NCI-H2029 (cell line): ENCODE measurements at places on chromosomes 6 and 20.

DNA sequence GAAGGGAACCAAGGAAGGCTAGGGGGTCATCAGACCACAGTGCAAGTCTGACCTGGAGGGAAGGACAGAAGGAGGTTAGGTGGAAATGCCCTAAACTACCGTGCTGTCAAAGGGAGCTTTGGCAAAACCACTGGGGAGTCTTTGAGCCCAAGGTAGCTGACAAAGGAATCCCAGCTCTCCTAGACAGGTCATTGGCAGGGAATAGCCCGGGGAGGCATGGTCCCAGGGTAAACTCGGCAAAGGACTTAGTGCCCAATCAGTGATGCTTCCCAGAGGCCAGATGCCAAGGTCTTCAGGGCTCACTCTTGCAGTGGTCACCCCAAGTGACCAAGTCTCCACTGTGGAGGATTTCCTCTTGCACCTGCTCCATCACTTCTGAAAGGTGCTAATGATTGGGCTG, 102.3 kb upstream of the CDYL start:
- DNase-seq: no peak

- DNase-seq: no peak
Observed at GRCh38 chr20:25136643-25137559, 55.0 kb upstream of the VSX1 start.

DNA sequence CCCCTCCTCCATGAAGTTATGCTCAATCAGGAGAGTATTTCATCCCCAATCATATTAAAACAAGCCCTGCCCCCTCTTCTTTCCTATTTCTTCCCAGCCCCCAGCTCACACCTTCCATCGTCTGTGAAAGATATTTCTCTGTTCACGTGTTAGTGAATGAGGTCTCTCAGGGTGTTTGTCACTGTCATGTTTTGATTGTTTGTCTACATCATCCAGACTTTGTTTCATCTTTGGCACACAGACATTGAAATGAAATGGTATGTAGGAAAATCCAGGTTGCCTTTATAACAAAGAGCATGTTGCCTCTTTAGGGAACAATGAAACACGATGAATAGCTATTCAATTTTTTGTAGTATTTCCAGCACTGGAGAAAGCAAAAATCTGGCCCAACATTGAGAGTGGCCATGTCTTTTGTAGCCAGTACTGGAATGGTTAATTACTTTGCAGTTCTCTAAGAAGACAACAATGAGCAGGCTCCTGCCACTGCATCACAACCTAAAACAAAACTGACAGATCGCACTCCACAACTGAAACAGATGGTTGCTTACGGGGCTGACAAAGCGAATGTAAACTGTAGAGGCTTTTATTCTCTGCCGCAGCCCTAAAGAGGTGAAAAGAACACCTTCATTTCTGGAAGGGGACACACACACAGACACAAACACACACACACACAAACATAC, 543.6 kb upstream of the CITED2 start:
- no peak for DNase-seq

DNA sequence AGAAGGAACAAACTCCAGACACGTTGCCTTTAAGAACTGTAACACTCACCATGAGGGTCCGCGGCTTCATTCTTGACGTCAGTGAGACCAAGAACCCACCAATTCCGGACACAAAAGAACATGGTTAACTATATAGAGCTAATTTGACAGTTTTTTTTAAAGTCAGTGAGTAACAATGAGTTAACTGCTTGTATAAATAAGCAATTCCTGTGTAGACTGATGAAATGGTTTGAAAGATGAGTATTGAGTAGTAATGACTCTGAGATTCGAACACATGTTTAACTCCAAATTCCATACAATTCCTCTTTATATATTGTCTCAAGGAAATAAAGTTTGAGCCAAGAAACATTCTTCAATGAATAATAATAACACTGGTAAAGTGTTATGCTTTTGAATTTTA, 478.0 kb downstream of the MMUT start:
- no peak for DNase-seq

DNA sequence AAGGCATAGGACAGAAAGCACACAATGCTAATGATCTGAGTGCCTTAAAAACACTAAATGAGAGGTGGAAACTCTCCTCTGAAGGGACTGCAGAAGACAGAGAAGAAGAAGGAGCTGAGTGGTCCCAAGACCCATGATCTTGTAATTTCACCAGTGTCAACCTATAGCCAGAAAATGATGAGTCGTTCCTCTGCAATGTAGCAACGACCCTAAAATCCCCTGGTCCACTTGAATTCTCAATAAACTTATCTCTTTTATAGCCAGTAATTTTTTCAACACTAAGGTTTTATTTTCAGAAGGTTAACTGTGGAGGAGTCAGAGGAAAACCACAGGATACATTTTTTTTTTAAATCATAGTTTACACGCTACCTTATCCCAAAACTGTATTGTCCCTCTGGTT, 490.6 kb upstream of the MARCKS start:
- no peak for DNase-seq

DNA sequence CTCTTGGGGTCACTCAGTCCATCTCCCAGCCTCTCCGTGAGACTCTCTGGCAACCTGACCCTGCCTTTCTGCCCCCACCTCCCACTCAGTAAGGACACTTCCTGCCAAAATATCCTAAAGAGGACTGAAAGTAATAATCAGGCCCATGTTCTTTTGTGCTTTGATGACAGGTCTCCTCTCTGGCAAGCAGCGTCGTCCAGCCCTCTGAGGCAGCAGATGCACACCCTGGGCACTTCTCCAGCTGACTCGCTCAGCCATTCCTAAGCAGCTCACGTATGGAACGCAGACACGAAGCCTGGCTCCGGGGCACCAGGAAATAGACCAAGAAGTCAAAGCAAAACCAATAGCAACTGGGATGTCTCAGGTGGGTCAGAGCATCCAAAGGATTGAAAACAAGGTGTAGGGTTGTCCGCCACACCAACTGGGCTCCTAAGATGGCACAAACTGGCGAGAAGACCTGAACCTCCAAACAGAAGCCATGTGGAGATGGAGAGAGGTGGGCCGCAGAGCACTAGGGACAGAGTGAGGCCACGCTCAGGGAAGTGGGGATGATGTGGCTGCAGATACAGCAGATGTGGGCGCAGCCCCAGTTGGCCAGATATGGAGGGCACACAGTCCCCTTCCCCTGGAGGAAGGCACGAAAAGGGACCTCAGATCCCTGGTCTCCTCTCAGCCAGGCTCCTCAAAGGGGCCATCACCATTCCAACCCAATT, 99.3 kb downstream of the PRND start:
- peak; percentile 30 for DNase-seq
